ENCODE measurements at places on chromosomes 4 and X.

- no peak for DNase-seq
These were observed 169.6 kb downstream of the CAMK2D start for GRCh38 chr4:113591982-113592381.

DNA sequence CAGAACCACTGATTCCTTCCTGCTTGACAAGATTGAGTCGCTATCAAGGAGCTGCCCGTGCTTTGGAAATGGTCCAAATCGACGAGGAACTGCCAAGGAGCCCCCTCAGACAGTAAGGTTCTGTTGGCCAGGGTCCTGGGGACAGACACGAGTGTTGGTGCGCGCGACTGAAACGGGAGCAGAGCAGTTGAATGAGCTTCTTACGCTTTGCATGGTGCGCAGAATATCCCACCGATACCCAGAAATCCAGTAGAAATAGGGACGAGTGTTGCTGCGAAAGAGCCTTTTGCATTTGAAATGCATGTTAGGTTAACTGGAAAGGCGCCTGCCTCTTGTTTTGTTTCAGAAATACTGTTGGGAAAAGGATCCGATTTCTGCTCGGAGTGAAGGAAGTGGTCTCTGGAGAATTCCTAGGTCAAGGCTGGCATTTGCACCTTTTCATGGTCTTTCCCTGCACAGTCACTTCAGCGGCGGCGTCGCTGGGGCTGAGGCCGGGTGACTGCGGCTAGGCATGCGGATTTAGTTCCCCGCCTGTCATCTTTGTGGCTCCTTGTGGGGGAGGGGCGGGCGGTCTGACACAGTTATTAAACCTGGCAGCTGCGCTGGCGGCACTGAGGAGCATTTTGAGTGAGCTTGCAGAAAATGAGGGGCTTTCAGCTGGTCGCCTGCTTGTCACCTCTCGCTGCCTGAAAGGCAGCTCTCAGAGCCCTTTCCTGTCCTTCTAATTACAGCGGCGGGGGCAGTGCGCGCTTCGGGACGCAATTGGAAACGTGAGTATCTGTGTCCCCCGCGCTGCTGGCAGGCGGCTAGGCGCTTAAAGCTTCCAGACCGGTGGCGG, 51.5 kb upstream of the TRIM2 start:
- DNase-seq: peak; percentile 16

GRCh38 chrX:98071331-98071730, 1187.6 kb downstream of the RPA4 start:
- DNase-seq: no peak

- no peak for DNase-seq
These were observed 163.6 kb upstream of the MAP3K15 start for GRCh38 chrX:19678941-19679340.

DNA sequence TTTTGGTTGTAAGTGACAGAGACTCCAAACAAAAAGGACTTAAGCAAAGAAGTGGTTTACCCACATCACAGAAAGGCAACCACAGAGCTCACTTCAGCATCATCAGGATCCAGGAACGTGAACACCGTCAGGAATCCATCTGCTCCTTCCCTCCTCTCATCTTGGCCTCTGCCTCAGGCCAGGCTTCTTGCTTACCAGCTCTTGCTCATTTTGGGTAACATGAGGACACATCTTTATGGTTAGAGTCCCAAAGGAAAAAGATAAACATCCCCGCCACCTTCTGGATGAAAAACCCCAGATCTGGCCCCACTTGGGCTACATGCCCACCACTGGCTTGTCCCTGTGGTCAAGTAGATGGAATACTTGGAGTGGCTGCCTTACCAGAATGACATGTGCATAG, 176.8 kb upstream of the RPL34 start:
- no peak for DNase-seq

- no peak for DNase-seq
These were observed 117.8 kb downstream of the FRAS1 start for GRCh38 chr4:78174891-78175290.

DNA sequence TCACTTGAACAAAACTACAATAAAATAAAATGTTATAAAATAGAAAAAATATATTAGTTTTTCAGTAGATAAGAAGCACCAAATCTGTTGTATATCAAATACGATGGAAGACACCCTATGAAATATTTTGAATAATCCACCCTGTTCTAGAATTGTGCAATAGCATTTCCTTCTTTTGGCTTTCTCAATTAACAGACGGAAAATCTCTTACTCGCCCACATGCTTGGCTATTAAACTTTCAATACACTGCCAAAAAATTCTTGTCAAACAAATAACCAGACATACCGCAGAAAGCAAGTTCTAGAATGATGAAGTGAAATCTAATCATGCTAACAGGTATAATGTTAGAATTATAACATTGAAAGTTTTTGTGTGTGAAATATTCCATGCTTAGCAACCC, 671.6 kb upstream of the SLIT2 start:
- DNase-seq: no peak

DNA sequence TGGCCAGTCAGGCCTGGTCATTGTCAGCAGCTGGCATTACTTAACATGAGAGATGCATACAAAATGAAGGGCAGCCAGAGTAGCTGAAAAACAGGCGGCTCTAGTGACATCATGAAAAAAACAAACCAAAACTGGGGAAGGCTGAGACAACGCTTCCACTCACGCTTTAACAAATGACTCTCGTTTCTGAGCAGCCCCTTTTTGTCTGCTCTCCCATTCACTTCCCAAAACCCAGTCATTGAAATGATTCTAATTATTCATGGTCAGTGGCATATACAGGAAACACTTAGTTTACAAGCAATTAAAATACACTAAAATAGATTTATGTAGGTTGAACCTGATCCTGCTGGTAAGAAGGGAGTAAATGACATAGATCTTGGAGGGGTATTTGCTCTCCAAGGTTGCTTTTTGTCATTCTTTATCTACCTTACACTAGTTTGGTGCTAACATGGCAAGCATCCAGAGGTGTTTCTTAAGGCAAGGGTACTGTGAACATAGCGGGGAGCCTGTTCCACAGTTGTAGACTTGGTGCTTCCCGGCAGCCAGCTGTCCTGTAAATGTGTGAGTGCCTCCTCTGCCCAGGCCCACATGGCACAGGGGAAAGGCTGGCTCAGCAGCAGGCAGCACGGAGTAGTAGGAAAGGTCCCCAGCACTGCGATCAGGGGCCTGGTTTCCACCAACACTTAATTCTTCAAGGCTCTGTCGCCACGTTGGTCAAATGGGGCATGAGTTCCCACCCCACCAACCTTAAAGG, 61.2 kb upstream of the CITED1 start:
- DNase-seq: no peak

GRCh38 chr4:23041501-23041900, 348.8 kb downstream of the GBA3 start:
- DNase-seq: no peak

GRCh38 chrX:136453114-136453513, 34.6 kb upstream of the BRS3 start:
- no peak for DNase-seq

DNA sequence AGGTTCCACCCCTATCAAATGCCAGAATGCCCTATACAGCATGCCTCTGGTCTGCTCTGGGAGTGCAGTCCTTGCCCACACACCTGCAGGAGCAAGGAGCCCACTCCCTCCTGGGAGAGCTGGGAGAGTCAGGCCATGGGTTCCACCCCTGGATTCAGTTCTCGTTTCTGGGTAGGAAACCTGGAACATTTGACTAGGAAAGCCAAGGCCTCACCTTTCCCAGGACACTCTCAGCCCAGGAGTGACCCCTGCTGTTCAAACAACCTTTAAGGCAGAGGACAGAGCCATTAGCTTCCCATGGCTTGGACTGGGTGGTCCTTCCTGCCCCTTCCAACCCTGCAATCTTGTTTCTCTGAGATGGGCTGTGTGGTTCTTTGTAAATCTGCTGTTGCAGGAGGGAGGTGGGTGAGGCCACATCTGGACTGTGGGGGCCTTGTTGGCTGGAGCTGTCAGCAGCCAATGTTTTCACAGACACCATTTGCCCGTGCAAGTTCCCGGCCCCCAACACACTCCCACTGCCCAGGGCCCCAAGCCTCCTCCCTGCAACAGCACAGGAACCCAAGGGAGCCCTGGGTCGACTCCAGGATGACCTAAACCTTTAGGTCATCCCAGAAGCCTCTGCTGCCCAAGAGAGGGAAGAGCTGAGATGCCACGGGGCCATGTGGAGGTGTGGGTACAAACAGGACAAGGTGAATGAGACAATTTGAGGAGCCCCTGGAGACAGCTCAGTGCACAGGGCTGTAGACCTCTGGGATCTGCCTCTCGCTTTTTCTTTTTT, 104.4 kb downstream of the PJA1 start:
- DNase-seq: no peak

- no peak for DNase-seq
These were observed 16.2 kb upstream of the SCRG1 start for GRCh38 chr4:173415092-173415491.

GRCh38 chr4:108840426-108840975, 77.6 kb upstream of the ETNPPL start:
- no peak for DNase-seq

DNA sequence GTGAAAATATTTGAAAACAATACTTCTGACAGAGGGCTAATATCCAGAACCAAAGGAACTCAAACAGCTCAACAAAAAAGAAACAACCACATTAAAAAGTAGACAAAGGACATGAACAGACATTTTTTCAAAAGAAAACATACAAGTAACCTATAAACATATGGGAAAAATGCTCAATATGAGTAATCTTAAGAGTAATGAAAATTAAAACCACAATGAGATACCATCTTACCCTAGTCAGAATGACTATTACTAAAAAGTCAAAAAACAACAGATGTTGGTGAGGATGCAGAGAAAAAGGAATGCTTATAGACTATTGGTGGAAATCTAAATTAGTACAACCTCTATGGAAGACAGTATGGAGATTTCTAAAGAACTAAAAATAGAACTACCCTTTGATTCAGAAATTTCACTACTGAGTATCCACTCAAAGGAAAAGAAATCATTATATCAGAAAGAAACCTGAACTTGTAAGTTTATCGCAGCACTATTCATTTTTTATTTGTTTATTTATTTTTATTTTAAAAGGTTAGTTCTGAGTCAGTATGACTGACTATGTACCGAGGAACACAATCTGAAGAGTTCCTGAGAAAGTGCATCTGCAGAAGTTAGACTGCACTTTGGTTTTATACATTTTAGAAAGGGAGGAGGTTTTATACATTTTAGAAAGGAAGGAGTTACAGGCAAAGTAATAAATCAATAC, 231.3 kb downstream of the INPP4B start:
- DNase-seq: no peak

DNA sequence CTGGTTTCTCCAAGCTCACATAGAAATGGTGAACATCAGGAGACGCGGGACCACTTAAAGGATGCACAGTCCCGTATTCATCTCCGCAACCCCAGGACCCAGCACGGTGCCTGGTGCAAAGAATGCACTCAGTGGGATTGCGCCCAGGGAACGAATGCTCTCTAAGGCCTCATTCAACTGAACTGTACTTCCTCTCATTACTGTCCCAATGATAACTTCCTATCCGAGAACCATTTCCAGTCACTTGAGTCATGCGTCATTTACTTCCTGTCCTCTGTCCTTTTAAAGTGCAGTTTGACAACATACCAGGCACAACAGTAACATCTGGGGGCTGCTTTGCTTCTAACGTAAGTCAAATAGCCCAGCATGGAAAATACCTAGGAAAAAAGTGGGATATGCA, 75.7 kb downstream of the RBM47 start:
- no peak for DNase-seq

GRCh38 chr4:85168234-85168834, 201.8 kb upstream of the WDFY3 start:
- DNase-seq: no peak

- no peak for DNase-seq
These were observed 32.5 kb downstream of the HMGB2 start for GRCh38 chr4:173301518-173302201.

GRCh38 chr4:19403786-19404370, 847.8 kb upstream of the SLIT2 start:
- no peak for DNase-seq

DNA sequence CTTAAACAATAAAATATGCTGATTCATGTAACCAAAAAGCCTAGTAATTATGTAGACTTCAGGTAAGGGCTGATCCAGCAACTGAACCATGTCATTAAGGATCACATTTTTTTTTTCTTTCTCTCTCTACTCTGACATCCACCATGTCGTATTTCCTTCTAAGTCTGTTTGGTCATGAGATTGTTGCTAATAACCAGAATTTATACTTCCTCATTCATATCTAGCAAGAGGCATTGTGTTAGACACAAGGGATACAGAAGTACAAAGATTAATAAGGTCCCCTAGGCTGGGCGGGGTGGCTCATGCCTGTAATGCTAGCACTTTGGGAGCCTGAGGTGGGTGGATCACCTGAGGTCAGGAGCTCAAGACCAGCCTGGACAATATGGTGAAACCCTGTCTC, 24.1 kb downstream of the PHEX start:
- DNase-seq: no peak

DNA sequence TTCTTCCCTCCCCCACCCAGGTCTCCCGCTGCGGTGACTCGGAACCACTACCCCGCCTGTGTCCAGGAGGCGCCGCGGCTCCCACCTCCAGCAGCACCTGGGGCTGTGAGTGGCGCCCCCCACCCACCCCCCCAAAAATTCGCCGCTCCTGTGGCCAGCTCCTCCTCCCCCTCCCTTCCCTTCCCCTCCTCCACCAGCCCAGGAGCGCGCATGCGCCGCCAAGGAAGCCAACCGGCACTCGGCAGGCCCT, 278 bp downstream of the CLOCK start:
- DNase-seq: no peak

DNA sequence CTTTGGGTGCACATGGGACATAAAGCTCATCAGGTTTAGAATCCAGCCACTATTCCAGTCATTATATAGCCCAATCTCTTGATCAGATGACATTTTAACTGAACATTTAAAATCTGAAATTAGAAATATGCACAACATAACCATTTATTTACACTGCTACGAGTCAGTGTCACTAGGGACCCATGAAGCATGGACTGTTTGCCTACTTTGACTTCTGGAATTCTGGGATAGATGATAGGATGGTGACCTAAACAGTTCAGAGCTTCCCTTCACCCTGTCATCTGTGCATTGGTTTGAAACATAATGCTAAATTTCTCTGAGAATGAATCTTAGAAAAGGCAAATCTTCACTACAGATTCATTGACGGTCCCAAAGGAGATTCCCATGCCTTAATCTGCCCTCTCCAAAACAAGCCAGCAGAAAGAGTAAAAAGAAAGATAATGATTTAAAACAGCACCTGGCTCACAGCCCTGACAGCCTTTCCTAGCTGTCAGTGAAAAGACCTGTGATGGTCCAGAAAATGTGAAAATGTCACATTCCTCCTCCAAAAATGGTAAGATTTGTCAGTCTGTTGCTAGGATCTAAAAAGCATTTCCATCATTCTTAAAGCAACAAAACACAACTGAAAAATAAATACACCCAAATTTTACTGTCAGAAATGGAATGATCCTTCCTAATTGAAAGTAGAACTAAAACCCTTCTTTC, 18.9 kb upstream of the HERC3 start:
- DNase-seq: no peak

DNA sequence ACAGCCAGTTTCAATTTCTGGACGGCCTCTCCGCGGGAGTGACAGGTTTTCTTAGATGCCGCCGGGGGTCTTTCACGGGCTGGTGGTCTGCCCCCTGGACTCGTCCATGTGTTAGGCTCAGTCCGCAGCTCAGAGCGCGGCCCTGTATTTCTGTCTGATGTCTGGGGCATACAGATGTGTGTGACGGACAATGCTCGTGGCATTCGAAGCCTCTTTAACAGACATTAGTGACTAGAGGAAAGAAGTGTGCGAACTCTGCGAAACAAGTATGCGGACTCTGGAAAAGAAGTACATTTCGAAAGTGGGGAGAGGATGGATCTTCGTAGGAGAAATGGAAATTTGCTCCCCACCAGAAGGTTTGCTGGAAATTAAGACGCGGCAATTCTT, 793 bp upstream of the DCUN1D4 start:
- no peak for DNase-seq

GRCh38 chr4:162104459-162105124, 59.2 kb downstream of the FSTL5 start:
- DNase-seq: no peak

GRCh38 chr4:10977534-10977933, 293.0 kb upstream of the CLNK start:
- no peak for DNase-seq

Data from stimulated activated CD8-positive, alpha-beta memory T cell treated with anti-CD3 and anti-CD28 coated beads, Interleukin-4, amount 100 ng/mL, for 1 hour (primary cell).